ENCODE measurements at places on chromosomes 6 and 20.

DNA sequence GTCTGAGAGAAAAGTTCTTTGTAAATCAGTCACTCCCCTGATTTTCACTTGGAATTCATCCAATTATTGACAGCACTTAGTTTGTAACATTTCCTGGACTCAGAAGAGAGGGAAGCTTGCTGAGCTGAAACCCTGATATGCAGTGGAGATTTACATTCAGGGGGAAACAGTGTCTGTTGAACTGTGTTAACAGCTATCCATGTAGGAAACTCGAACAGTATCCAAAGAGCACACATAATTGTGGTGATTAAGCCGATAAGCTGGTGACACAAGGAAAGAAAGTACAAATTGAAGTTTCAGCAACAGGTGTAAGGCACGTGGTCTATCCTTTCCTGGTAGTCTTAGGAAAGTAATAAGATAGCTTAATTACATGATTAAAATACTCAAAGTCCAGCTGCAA lies 78.1 kb upstream of the FLRT3 start:
- DNase-seq, result no peak

GRCh38 chr6:81857812-81858211 lies 105.3 kb upstream of the TENT5A start:
- no peak for DNase-seq

GRCh38 chr6:40844246-40844645 lies 194.8 kb downstream of the UNC5CL start:
- no peak for DNase-seq

- no peak for DNase-seq
Observed at GRCh38 chr20:1273366-1273765, 7.3 kb downstream of the SNPH start.

DNA sequence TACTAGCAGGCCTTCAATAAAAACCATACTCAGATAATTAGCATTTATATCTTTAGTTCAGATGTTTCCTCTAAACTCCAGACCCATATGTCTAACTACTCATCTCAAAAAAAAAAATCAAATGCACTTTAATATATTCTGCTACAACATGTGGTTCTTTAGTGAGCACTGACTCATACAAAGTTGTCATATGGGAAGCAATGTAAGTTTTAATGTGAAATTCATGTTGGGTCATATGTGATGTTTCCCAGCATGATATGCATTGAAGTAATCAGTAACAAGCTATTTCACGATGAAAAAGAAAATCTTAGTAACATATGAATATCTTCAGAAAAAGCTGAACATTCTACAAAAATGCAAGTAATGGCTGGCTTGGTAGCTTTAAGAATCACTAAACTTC lies 859.7 kb upstream of the ADGRB3 start:
- DNase-seq, result no peak

GRCh38 chr6:143507358-143508145 lies 4.0 kb downstream of the FUCA2 start:
- DNase-seq, result no peak

GRCh38 chr6:39791850-39792539 lies at the start of gene DAAM2:
DAAM2 (plus strand) TSS chr6:39792376; CDS start chr6:39856303, 63,927 bp downstream.
- no peak for DNase-seq

- peak; percentile 7 for DNase-seq
Observed at GRCh38 chr20:34951652-34952051, 4.0 kb downstream of the GSS start.

GRCh38 chr6:129493354-129493902 lies 216.5 kb downstream of the ARHGAP18 start:
- DNase-seq, result no peak

- no peak for DNase-seq
Observed at GRCh38 chr6:35739645-35740524, 3.1 kb downstream of the ARMC12 start.

DNA sequence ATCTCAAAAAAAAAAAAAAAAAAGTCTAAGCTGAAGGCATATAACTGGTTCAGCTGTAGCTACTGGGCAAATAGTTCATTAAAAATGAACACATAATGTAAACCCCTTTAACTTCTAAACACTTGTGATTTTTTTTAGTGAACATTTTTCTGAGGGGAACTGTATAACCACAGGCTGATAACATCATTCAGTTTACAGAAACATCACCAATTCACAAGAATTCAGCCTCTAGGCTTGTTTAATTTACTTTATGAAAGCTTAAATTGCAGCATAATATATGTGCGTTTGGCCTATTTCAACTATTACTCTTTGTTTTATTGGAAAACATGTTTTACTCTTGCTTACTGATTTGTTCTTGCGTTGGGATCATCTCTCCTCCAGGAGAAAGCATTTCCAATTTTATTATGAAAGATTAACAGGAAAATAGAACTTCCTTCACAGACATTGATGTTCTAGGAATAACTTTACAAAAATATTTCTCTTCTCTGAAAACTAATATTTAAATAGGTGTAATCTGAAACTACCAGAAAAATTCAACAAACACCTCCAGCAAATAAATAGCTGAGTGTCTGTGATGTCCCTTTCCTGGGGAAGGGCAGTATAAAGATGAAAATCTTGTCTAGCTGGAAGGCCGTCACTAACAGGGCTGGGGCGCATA lies 284.5 kb downstream of the UST start:
- DNase-seq, result no peak

GRCh38 chr6:82095091-82095490 lies 152.5 kb downstream of the IBTK start:
- no peak for DNase-seq

DNA sequence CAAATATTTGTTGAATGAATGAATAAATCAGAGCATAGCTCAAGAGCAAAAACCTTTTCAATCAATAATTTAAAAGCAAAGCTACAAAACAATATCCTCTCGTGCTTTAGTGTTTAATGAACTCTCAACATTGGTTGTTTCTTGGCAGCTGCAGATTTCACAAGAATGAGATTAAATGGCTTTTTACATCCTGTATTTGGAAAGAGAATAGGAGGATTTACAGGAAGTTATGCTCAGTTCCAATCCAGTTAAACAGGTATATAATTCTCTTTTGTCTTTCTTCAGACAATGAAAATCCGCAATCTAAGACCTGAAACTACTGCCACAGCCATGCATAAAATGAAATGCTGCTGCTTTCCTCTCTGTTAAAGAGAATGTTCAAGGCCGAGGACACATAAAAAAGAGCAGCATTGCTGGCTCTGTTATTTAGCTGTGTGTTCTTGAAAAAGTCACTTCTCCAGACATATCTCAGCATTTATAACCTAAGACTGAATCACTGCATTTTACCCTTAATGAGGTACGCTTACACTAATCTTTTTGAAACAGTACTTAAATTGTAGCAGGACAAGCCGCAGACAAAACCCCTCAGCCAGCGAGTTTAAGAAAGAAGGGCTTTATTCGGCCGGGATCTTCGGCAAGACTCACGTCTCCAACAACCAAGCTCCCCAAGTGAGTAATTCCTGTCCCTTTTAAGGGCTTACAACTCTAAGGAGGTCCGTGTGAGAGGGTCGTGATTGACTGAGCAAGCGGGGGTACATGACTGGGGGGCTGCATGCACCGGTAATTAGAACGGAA lies 3.6 kb downstream of the C6orf52 start:
- no peak for DNase-seq

DNA sequence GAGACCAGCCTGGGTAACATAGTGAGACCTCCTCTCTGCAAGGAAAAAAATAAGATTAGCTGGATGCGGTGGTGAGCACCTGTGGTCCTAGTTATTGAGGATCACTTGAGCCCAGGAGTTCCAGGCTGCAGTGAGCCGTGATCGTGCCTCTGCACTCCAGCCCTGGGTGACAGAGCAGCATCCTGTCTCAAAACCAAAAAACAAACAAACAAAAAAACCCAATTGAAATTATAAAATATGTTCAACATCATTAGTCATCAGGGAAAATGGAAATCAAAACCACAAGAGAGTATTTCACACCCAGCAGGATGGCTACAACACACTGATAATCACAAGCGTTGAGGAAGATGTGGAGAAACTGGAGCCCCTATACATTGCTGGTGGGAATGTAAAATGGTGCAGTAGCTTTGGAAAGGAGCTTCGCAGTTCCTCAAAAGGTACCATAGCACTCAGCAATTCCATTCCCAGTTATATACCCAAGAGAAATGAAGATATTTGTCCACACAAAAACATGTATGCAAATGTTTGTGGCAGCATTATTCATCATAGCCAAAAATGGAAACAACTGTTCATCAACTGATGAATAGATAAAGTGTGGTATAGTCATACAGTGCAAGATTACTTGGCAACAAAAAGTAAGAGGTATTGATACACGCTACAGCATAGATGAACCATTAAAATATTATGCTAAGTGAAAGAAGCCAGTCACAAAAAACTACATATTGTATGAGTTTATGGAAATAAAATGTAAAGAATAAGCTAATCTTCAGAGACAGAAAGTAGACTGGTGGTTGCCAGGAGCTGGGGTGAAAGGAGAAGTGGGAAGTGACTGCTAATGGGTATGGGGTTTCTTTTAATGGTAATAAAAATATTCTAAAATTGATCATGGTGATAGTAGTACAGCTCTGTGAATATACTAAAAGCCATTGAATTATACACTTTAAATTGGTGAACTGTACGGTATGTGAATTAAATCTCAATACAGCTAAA lies 38.7 kb upstream of the RIPOR2 start:
- no peak for DNase-seq

GRCh38 chr6:106469882-106470281 lies 109.4 kb downstream of the CRYBG1 start:
- no peak for DNase-seq

- DNase-seq, result no peak
Observed at GRCh38 chr20:7195704-7196103, 428.2 kb downstream of the BMP2 start.

DNA sequence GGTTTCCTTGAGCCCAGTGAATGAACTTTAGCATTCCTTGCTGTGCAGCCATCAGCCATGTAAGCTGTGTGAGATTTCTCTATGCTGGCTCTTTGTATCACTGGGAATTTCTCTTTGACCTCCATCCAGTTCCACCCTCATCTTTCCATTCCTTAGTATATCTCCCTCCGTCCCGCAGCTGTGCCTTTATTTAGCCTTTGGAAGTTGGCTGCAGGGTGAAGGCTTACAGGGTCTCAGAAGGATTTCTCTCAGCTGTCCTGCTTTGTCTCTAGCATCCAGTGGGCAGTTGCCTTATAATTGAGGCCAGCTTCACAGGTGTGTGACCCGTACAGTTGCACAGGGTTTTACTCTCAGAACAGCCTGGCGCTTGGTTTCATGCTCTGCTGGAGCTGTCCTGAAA lies 144.3 kb downstream of the PXDC1 start:
- no peak for DNase-seq

DNA sequence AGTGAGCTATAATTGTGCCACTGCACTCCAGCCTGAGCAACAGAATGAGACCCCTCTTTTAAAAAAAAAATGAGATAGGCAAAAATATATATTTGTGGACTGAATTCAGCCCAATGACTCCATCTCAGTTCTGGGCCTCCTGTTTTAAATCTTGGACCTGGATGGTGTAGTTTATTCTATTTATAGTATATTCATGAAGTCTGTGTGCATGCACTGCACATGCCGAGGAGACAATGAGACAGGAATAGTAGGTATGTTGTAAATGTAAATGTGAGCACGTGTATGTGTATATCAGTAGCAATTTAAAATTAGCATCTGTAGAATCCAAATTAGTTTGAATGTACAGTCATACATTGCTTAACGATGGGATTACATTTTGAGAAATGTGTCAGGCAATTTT lies 91.0 kb downstream of the TBC1D7 start:
- no peak for DNase-seq

DNA sequence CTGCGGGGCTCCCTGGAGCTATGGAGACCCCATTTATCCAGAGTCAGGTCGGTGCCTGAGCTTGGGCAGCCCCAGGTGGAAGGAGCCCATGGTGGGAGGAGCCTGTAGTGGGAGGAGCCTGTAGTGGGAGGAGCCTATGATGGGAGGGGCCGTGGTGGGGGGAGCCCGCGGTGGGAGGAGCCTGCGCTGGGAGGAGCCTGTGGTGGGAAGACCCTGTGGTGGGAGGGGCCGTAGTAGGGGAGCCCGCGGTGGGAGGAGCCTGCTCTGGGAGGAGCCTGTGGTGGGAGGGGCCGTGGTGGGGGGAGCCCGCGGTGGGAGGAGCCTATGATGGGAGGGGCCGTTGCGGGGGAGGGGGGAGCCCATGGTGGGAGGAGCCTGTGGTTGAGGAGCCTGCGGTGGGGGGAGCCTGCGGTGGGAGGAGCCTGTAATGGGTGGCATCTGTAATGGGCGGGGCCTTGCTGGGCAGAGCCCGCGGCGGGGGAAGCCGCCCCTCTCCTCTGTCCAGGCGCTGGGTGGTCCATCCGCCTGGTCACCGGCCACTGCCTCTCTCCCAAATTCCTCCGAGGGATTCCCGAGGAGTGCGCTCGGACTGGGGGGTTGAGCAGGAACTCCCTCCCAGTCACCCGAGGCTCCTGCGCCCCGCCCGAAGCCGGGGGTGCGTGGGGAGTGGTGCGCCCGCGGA lies 567 bp upstream of the FNDC11 start:
- DNase-seq, result no peak

DNA sequence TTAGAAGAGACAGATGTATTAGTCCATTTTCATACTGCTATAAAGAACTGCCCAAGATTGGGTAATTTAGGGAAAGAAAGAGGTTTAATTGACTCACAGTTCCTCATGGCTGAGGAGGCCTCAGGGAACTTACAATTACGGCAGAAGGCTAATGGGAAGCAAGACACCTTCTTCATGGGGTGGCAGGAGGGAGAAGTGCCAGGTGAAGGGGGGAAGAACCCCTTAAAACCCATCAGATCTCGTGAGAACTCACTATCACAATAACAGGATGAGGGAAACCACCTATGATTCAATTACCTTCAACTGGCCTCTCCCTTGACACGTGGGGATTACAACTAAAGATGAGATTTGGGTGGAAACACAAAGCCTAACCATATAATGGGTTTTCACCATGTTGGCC lies 28.9 kb upstream of the PNRC1 start:
- DNase-seq, result no peak

DNA sequence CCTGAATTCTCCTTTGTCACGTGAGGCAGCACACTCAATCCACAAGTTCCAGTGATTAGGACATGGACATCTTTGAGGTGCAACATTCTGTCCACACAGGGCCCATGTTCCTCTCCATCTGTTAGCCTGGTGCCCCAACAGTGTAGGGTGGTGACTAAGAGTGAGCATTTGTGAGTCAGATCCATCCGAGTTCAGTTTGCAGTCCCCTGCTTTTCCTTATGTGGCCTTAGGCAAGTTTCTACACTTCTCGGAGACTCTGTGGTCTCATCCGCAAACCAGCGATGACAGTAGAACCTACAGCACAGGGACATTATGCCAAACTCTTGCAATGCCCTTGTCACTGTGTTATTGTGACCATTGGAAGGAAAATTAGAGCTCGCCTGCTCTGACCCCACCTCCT lies 178.7 kb upstream of the CDH4 start:
- no peak for DNase-seq

- no peak for DNase-seq
Observed at GRCh38 chr20:53085720-53086119, 113.6 kb downstream of the TSHZ2 start.

- DNase-seq, result no peak
Observed at GRCh38 chr6:134266776-134267175, 51.1 kb downstream of the SGK1 start.
